A549 treated with dexamethasone at 1 μM for 4 hours (cell line): ENCODE measurements at places on chromosomes 12 and 14. TPM values are rescaled to one million over a fixed set of nuclear protein-coding genes. Genes with fewer than 3 reads are reported as not detected.

The MYH6 gene
- total RNA-seq = 0.05 to 0.15 TPM (median 0.12 TPM) in 5 replicates

The CCDC196 gene
- total RNA-seq = not detected in 5 replicates

The RERG gene
- 0.17 to 0.31 TPM (median 0.27 TPM) in 5 replicates for total RNA-seq

The C12orf54 gene
- not detected in 5 replicates for total RNA-seq

The PTCSC3 gene
- not detected in 5 replicates for total RNA-seq

The AMDHD1 gene
- 1.6 to 2.8 TPM (median 2.3 TPM) in 5 replicates for total RNA-seq

The SYNE3 gene
- total RNA-seq = 0.37 to 1.0 TPM (median 0.91 TPM) in 5 replicates

The B4GALNT3 gene
- total RNA-seq = 0.49 to 0.74 TPM (median 0.52 TPM) in 5 replicates

The ST8SIA1 gene
- 0.09 TPM in 1 of 5 replicates, not detected in the others for total RNA-seq

The LRP1-AS gene
- total RNA-seq = not detected in 5 replicates

The OR4Q2 gene
- not detected in 5 replicates for total RNA-seq

The HHIPL1 gene
- 0.09 to 0.34 TPM (median 0.31 TPM) in 5 replicates for total RNA-seq

The OR4K13 gene
- not detected in 5 replicates for total RNA-seq

The HEBP1 gene
- 50.6 to 59.0 TPM (median 50.8 TPM) in 5 replicates for total RNA-seq

The ASCL1 gene
- total RNA-seq = not detected in 5 replicates

The OR6C68 gene
- not detected in 5 replicates for total RNA-seq

The KRT6C gene
- 0.07 TPM in 1 of 5 replicates, not detected in the others for total RNA-seq

The SLC16A7 gene
- 0.05 to 0.28 TPM (median 0.19 TPM) in 5 replicates for total RNA-seq

The CD27 gene
- total RNA-seq = not detected in 5 replicates

The MMP17 gene
- total RNA-seq = 6.5 to 12.1 TPM (median 11.2 TPM) in 5 replicates

The HOXC5 gene
- total RNA-seq = 0.47 to 0.88 TPM (median 0.77 TPM) in 5 replicates

The EML5 gene
- total RNA-seq = 0.37 to 0.56 TPM (median 0.44 TPM) in 5 replicates

The CLMN gene
- total RNA-seq = 4.7 to 9.3 TPM (median 7.0 TPM) in 5 replicates

The CCDC184 gene
- 2.3 to 3.1 TPM (median 2.9 TPM) in 5 replicates for total RNA-seq

The NCKAP5L gene
- 6.8 to 10.4 TPM (median 9.8 TPM) in 5 replicates for total RNA-seq

The TMEM121 gene
- 3.1 to 7.9 TPM (median 6.3 TPM) in 5 replicates for total RNA-seq

The MYO1H gene
- total RNA-seq = not detected in 5 replicates

The LTBR gene
- 192 to 255 TPM (median 245 TPM) in 5 replicates for total RNA-seq

The IAPP gene
- not detected in 5 replicates for total RNA-seq

The SYCP3 gene
- total RNA-seq = 0.04 to 0.16 TPM (median 0.09 TPM) in 4 of 5 replicates, not detected in the other

The PTHLH gene
- total RNA-seq = 11.9 to 14.2 TPM (median 12.3 TPM) in 5 replicates

The KRT2 gene
- not detected in 5 replicates for total RNA-seq
